Caudate nucleus (tissue), 63 donors: ENCODE measurements at places on chromosomes 2 and 18.

GRCh38 chr2:222448748-222449181 is 24.4 kb downstream of the SGPP2 start:
- no peak for DNase-seq

- no peak for DNase-seq
Measured at GRCh38 chr2:10006236-10007161, 36.9 kb upstream of the KLF11 start.

- DNase-seq, result no peak
Measured at GRCh38 chr2:206804326-206804725, 38.9 kb downstream of the FASTKD2 start.

GRCh38 chr2:98489486-98489885 is 44.8 kb downstream of the INPP4A start:
- no peak for DNase-seq

- no peak for DNase-seq
Measured at GRCh38 chr18:77004555-77005380, 127.8 kb downstream of the MBP start.

DNA sequence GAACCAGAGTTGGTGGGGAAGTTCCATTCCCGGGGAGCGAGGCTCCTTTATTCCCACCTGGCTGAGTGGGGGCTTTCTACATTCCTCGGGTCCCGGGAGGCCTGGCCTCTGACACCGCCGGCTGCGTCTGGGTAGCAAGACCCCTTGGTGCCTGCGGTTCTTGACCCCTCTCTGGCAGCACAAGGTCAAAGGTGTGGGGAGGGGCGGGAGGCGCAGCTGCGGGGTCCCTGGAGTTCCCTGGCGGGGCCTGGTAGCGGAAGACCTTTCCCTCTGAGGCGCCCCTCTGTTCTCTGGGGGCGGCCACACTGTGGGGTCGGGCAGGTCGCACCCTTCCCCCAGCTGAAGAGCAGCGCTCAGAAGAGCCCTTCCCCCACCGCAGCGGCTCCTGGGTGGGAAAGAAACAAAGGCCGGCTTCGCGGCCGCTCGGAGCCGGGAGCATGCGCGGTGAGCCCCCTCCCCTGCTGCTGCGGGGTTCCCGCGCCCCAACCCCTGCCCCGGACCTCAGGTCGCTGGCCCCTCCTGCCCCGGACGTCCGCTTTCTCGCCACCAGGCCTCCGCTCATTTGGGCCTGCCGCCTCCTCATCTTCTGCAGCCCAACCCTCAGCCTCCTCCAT is 146.3 kb downstream of the ANKRD44 start:
- no peak for DNase-seq

DNA sequence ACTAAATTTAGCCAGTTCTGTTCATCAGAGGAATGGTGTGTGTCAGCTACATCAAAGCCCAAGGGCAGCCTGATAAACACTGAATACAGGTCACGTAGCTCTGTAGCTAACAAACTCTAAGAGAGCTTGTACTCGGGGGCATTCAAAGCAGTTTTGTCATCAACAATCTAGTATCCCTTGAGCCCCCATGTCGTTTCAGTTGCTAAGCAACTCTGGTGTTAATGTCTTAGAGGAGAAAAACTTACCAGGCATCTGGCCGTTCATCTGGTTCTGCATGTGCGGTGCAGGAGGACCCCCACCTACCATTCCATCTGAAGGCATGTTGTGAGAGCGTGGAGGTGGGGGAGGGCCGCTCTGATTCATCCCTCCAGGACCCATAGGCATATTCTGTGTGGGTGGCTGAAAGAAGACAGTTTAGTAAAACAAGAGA is 33.1 kb downstream of the SS18 start:
- no peak for DNase-seq

DNA sequence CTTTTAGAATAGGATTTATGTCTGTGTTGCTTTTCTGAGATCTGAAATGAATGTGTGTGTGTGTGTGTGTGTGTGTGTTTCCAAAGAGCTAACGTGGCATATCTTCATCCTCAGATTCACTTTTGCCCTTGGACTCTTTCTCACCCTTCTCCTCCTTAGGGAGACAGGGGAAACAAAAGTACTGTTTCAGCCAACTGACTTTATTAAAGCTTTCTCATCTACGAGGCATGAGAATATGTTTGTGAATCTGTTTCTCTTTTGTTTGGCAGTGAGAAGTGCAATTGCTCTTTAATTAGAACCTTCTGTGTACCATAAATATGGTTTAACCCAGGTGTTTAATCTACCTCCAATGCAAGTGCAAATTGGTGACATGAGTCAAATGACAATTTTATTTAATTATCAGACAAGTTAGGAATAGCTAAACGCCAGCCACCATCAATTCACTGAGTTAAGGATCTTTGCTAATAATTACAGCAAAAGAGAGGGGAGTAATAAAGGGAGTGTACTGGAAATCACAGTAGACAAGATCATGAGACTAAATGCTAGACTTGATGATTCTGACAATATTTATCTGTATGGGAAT is 186.4 kb upstream of the COL3A1 start:
- no peak for DNase-seq

GRCh38 chr2:52193804-52194203 is 1161.9 kb upstream of the NRXN1 start:
- DNase-seq, result no peak

DNA sequence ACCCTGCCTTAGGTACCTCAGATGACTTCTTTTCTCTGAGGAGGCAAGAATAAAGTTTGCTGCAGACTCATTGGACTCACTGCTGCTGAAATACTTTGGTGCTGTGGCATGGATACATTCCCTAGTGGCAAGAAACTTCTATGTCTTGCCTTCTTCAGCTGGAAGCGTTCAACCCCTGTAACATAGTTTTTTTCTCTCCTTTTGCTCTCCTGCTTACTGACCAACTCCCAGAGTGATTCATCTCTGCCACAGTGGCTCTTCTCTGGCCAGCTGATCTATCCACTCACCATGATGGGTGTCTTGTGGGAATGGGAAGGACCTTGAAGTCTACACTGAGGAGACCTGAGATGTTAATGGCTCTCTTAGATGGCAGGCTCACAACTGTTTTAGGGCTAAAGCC is 309.3 kb upstream of the LRRTM4 start:
- DNase-seq, result no peak

DNA sequence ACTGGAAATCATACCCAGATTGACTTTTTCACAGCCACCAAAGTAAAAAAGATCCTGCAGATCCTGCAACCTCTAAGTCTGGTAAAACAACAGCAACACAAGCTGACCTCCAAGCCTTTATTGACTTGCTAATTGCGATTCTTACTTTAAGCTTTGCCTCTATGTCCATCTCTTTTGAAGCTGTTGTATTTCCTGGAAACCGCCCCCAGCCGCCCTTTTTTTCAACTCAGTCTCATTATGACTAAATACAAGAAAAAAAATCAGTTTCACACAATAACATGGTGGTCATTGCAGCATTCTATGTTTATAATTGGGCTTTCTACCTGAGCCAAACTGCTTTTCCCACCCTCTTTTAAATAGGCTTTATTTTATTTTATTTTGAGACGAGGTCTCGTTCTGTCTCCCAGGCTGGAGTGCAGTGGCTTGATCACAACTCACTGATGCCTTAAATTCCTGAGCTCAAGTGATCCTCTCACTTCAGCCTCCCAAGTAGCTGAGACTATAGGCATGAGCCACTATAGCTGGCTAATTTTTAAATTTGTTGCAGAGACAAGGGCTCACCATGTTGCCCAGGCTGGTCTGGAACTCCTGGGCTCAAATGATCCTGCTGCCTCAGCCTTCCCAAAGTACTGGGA is 76.2 kb downstream of the MOGAT1 start:
- no peak for DNase-seq
